ENCODE measurements at places on chromosomes 4 and X.

GRCh38 chrX:3076416-3076991 is 35.2 kb downstream of the ARSF start:
- no peak for DNase-seq

- DNase-seq, result no peak
Observed at GRCh38 chr4:26130173-26130572, 190.6 kb upstream of the RBPJ start.

- no peak for DNase-seq
Observed at GRCh38 chrX:153560000-153560399, 38.9 kb downstream of the CCNQ start.

DNA sequence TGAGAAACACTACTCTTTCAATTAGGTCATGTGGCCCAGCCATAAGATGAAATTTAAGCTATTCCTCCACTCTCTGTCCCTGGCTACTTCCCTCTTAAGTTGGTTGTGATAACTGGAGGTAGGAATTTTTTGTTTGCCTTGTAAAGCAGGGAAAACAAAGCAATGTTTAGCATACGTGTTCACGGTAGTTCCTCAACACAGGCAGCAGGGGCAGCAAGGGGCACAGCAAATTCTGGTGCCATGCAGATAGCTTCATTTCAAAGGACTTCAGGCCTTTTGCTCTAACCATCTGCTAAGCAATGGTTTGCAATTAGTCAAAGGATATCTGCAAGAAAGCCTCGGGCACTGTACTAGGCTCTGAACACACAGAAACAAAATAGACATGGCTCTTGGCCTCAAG is 330.2 kb downstream of the ZIC3 start:
- no peak for DNase-seq

- no peak for DNase-seq
Observed at GRCh38 chr4:26791346-26791745, 69.3 kb upstream of the STIM2 start.

DNA sequence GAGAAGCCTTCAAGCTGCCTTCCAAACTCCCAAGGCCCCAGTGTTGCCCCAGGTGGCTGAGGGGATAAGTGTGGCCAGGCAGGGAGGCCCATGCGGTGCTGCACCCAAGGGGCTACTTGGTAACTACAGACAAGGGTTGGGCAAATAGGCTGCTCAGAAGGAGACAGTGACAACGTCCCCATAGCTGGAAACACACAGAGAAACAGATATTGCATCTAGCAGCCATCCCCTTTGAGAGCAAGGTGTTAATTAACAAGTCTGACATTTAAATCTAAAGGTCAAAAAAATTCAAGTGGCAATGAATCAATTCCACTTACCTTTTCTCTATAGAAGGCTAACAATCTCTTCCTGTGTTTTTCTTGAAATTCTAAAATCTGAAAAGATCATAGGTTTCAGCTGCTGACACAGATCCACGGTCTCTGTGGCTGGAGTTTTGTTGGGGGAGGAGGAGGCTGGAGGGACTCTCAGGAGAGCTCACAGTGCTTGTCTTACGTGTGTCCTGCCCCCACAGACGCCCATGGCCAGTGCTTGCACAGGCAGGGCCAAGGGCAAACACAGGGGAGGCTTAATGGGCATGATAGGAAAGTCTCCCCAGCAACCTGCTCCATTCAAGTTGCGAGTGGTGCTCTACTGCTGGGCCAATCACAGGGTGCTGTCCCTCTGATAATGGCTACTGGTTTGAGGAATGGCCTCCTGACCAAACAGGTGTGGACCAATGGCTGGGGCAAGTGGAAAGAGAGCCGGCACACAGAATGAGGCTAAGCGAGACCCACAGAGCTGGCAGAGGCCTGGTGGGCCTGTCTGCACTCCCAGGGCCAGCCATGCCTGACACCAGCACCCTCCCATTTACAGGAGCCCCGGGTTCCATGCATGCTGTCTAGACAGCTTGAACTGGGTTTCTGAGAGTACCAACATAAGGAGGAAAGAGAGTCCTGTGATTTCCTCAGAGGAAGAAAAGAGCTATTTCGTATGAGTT is 22.6 kb downstream of the RNF212 start:
- no peak for DNase-seq

DNA sequence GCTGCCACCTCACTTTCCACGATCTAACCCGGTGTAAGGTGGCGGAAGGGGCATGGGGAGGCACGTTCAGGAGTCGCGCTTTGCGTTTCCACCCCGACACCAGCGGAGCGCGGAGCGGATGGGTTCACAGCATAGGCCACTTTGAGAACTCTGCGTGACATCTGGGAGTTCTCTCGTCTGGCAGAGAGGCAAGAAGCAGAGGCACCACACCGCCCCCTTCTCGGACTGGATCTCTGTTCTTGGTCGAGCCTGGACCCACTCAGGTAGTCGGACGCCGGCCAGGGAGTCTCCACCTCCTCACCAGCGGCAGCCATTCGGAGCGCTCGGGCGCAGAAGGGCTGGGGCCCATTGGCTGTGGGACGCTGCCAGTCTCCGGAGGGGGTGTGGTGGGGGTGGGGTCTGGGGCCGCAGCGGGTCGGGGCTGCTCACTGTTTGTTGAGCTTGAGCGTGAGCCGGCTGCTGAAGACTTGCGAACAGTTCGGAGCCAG is at the start of gene DACH2:
Gene DACH2 (plus strand): TSS at position 428 of the 488 bp plus-strand sequence.
- DNase-seq, result peak; percentile 63

- DNase-seq, result no peak
Observed at GRCh38 chrX:71911731-71912050, 1.0 kb downstream of the NHSL2 start.

GRCh38 chr4:53026233-53026632 is 164.1 kb downstream of the RASL11B start:
- DNase-seq, result no peak

- no peak for DNase-seq
Observed at GRCh38 chrX:84865113-84865512, 138.6 kb upstream of the APOOL start.

- DNase-seq, result no peak
Observed at GRCh38 chr4:112302320-112303274, 5.4 kb downstream of the ALPK1 start.

- no peak for DNase-seq
Observed at GRCh38 chr4:23789762-23790161, 100.1 kb downstream of the PPARGC1A start.

DNA sequence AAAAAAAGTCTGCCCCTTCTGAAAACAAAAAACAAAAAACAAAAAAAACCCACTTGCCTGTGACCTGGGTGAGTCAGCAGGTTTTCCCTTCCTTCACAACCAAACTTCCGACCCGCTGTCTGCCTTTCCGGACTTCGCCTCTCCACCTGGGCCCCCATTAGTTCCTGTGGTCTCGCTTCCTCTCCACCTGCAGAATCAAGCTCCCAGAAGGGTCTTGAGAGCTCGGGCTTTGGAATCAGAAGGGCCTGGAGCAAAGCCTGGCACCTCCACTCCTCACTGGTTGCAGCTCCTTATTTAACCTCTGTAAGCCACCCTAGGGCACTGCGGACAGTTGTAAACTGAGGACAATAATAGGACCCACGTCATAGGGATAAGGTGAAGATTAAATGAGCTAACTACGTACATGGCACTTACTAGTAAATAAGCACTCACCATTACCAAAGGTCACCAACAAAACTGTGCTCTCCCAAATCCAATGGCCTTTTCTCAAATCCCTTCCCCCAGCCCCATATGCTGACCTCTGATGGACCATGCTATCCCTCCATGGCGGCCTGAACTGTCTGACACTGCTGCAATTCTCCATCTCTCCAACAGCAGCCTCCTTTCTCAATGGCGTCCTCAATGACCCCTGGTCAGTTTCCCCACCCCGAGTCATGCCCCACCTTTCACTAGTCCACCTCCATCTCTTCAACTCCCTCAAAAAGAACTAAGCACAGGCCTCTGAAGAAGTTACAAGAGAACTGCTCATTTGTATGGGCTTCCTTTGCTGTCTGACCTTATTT is 64.2 kb downstream of the IRF2 start:
- DNase-seq, result no peak

GRCh38 chr4:139858436-139859205 is 193.0 kb downstream of the MGST2 start:
- no peak for DNase-seq

DNA sequence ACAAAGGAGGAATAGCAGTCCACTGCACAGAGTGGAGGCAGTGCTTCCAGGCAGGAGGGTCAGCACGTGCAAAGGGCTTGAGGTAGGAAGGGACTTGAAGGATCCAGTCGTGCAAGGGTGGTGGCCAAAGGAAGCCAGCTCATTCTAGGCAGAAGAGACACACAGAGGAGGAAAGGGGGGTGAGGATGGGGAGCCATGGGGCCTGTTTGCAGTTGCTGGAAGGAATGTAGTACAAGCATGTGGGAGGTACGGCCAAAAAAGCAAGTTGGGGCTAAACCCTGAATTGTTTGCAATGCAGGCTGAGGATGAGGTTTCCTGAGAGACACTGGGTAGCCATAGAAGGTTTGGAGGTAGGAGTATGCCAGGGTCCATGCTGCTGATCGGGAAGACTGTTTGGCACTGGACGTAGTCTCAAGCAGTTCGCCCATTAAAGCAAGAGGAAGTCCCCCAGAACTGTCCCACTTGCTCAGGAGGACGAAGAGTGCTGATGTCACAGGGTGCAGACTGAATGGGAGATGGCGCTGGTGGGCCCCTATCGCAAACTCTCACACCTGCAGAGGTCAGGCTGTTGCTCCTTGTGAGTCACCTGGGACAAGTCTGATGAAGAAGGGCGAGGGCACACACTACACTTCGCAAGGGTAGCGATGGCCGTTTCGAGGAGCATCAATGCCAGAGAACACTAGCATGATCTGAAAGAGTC is 9.1 kb upstream of the MAN2B2 start:
- DNase-seq, result no peak

- DNase-seq, result no peak
Observed at GRCh38 chrX:147626605-147627004, 285.1 kb upstream of the FMR1 start.

DNA sequence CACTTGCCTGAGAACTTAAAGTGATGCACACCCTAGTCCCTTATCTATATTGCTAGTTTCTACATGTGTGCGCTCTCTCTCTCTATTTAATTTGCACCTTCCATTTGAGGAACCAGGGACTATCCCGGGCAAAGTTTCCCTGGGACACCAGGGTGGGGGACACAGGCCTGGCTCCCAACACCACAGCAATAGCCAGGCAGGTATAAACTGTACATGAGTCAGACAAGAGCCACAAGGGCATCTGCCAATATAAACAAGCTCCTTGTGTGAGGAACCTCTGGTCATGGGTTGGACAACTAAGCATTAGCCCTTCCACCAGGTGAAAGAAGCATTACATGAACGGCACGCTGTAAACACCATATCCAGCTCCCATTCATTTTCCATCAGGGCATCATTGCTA is 455.5 kb downstream of the STIM2 start:
- no peak for DNase-seq

GRCh38 chr4:108328383-108328732 is 159.6 kb upstream of the LEF1 start:
- no peak for DNase-seq

- DNase-seq, result no peak
Observed at GRCh38 chr4:10942156-10942555, 257.6 kb upstream of the CLNK start.

DNA sequence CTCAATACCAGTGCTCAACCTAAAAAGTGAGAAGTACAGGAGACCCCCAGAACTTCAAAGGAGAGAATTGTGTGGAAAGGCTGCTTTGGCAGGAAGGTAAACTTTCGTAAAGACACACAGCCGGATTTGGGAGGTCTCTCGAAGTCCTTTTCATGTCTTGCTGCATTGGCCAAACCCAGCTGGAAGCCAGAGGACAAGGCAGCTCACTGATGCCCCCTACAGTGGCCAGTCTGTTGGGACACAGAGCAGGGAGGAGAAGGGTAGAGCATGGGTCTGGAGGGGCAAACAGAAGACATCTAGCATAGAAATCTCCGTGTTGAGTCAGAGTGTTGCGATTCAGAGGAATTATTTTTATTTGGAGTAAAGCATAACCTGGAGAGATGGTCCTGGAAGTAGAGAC is 198.9 kb downstream of the ANK2 start:
- peak; percentile 22 for DNase-seq

- DNase-seq, result no peak
Observed at GRCh38 chr4:4831825-4832224, 27.6 kb upstream of the MSX1 start.

DNA sequence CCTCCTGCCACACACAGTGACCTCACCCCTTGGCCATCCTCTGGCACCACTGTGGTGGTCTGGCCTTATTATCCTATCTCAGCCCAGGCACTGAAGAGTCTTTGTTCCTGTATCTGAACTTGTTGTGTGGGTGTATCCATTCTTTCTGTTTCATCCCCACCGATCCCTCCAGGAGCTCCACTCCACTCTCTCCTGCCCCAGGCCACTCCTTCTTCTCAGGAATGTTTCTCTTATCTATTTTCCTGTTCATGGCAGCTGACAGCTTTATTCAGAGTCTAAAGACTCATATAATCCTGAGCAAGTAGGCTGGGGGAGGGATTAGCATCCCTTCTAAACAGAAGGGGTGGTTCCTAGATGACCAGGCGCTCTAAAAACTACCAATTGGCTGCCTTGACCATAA is 150.0 kb downstream of the ANAPC10 start:
- no peak for DNase-seq

GRCh38 chr4:153546280-153546679 is 80.1 kb downstream of the TMEM131L start:
- DNase-seq, result no peak

GRCh38 chrX:51456814-51457213 is 39.6 kb downstream of the NUDT11 start:
- DNase-seq, result peak; percentile 26

DNA sequence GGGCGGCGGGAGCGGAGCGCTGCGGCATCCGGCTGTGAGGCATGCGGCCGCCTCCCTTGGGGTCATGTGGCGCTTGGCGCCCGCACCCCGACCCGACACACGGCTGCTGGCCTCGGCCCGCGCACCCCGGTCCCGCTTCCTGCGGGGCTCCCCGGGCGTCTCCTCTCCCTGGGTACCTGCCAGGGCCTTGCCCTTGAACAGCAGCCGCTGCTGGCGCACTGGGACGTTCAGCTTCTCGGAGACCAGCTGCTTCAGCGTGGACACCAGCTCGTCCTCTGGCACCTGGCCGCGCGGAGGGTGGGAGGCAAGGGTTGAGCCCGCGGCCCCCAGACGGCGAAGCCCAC is 391 bp downstream of the UBL4A start:
- no peak for DNase-seq

- no peak for DNase-seq
Observed at GRCh38 chrX:17027931-17028330, 81.5 kb downstream of the REPS2 start.

- no peak for DNase-seq
Observed at GRCh38 chrX:74419864-74420195, 1.5 kb upstream of the SLC16A2 start.

DNA sequence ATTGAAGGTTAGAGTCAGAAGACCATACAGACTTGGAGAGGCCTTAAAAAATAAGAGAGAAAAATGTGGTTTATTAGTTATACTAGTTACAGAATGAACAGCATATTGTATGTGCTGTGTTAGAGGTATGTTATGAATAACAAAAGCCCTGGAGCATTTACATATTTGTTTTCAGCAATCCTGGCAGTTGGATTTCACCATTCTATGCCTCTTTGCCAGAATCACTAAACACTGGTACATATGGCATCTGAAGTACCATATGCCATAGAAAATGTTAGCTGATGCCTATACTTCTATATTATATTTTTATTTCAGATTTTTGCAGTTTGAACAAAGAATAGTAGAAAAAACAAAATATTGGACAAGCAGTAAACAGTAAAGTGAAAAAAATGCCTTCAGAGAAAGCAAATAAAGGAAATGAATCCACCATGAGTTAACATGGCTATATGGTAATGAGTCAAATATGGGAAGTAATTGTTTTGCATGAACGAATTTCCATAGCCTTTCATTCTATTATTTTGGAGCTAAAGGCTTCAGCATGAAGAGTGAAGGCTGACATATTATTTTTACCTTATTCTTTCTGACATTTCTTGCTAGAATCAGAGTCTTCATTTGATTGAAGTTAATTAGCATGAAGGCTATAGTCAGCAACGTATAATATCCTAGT is 41.9 kb upstream of the PRDM8 start:
- DNase-seq, result no peak
